ENCODE measurements at places on chromosomes 7 and 10.
A peak's percentile ranks its signal among the peaks of the same experiment; 100 is the strongest.

GRCh38 chr10:124450012-124450782, at the start of gene NKX1-2:
Gene NKX1-2 (minus strand): TSS chr10:124450035. CDS start chr10:124449943, 92 bp downstream.
- H3K4me3 ChIP-seq = no peak within 1 kb of the TSS
- H3K4me1 ChIP-seq = no peaks in the 10 kb centered on the region
- peaks cover 31% of the 10 kb centered on the region for H3K27me3 ChIP-seq
- no peak within 1 kb of the TSS for H3K27ac ChIP-seq

GRCh38 chr10:129498680-129499079, 31.6 kb downstream of the MGMT start:
- H3K27me3 ChIP-seq = no peaks in the 10 kb centered on the region
- peaks cover 17% of the 10 kb centered on the region for H3K4me1 ChIP-seq
- DNase-seq = no peak

DNA sequence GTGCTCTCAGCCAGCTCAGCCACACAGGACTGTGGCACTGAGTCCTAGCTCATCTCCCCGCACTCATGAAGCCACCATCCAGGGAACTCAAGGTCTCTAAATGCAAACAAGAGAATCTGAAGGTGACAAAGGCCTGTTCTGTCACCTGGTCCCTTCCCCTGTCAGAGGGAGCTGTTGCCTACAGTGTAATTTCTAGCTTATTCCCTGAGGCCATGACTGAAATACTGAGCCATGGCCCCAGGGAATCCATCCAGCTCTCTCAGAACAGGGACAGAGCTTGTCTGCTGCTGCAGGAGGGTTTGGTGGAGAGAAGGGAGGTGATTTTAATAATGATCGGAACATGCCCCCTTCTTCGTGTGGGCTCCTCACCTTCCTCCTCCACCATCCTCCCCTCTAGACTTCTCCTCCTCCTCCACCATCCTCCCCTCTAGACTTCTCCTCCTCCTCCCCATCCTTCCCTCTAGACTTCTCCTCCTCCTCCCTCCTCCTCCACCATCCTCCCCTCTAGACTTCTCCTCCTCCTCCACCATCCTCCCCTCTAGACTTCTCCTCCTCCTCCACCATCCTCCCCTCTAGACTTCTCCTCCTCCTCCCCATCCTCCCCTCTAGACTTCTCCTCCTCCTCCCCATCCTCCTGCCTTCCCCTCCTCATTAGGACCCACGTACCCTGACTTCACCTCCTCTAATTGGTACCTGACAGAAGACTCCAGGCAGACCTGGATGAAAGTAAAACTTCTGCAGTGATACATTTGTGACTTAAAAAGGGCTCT, 338.0 kb upstream of the MKI67 start:
- no peaks in the 10 kb centered on the region for H3K4me1 ChIP-seq
- no peak overlapping the region for H3K27ac ChIP-seq
- no peak overlapping the region for H3K4me3 ChIP-seq
- peak; percentile 6 for DNase-seq
- H3K27me3 ChIP-seq = no peaks in the 10 kb centered on the region

DNA sequence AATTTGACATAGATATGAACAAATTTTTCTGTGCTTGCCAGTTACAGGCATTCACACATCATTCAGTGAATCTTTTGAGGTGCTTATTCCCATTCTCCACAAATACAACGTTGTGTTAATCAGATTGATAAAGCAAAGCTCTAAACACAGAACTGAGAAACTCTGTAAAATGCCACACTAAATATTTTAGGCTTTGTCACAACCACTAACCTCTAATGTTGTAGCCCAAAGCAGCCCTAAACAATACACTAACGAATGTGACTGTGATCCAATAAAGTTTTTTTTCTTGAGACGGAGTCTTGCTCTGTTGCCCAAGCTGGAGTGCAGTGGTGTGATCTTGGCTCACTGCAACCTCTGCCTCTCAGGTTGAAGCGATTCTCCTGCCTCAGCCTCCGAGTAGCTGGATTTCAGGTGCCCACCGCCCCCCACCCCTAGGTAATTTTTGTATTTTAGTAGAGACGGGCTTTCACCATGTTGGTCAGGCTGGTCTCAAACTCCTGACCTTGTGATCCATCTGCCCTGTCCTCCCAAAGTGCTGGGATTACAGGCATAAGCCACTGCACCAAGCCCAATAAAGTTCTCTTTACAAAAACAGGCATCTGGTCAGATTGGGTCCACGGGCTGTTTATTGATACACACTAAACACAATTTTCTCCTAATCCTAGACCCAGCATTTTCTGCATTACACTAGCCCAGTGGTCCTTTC, 6.9 kb downstream of the CYCS start:
- no peak for DNase-seq
- H3K36me3 ChIP-seq = peaks cover 11% of the 10 kb centered on the region
- H3K4me3 ChIP-seq = peak overlapping the region; percentile 11

- DNase-seq = no peak
- no peaks in the 10 kb centered on the region for H3K36me3 ChIP-seq
- H3K4me3 ChIP-seq = no peak overlapping the region
- H3K27me3 ChIP-seq = peaks cover 49% of the 10 kb centered on the region
Observed at GRCh38 chr10:101136007-101136707, 5.1 kb downstream of the TLX1 start.

GRCh38 chr10:107214261-107214660, 49.8 kb upstream of the SORCS1 start:
- H3K27me3 ChIP-seq = peaks cover 5% of the 10 kb centered on the region
- H3K36me3 ChIP-seq = no peaks in the 10 kb centered on the region
- no peaks in the 10 kb centered on the region for H3K4me1 ChIP-seq
- no peak overlapping the region for H3K27ac ChIP-seq
- no peak overlapping the region for H3K4me3 ChIP-seq
- no peak for DNase-seq

GRCh38 chr10:6218692-6219493, 16.2 kb downstream of the PFKFB3 start:
- no peak for DNase-seq
- H3K27me3 ChIP-seq = no peaks in the 10 kb centered on the region
- no peaks in the 10 kb centered on the region for H3K4me1 ChIP-seq
- H3K36me3 ChIP-seq = peaks cover 43% of the 10 kb centered on the region
- H3K27ac ChIP-seq = no peak overlapping the region

DNA sequence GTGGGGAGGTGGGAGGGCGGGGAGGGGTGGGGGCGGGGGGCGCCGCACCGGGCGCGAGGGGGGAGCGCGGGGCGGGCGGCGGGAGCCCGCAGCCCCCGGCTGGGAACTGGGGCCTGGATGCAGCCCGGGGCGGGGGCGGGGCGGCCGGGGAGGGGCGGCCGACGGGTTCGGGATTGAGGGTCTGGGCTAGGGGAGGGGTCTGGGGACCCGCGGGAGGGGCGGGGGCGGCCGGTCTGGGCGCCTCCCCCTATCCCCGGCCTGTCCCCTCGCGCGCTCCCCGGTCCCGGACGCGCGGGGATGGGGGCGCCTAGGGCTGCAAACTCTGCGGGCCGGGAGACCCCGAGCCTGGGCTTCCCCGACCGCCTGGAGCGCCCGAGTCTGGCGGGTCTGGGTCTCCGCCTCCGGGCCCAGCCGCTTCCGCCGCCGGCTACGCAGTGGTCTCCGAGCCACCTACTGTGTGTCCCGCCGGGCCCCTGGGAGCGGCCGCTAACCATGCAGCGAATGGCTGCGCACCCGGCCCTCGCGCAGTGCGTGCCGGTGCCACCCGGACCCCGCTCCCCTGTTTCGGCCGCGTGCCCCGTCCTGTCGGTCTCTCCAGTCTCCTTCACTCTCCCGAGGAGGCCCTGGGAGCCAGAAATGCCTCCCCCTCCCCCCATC, 375 bp upstream of the FGF8 start:
- H3K27me3 ChIP-seq = peaks cover 30% of the 10 kb centered on the region
- DNase-seq = no peak
- no peak overlapping the region for H3K4me3 ChIP-seq
- no peak overlapping the region for H3K27ac ChIP-seq
- H3K4me1 ChIP-seq = peaks cover 27% of the 10 kb centered on the region
- no peaks in the 10 kb centered on the region for H3K36me3 ChIP-seq

GRCh38 chr7:96654630-96655188, 54.9 kb downstream of the SEM1 start:
- H3K4me3 ChIP-seq = no peak overlapping the region
- H3K27me3 ChIP-seq = no peaks in the 10 kb centered on the region
- H3K4me1 ChIP-seq = no peaks in the 10 kb centered on the region
- no peak for DNase-seq
- no peak overlapping the region for H3K27ac ChIP-seq

GRCh38 chr10:35644050-35644950, 2.2 kb upstream of the FZD8 start:
- H3K36me3 ChIP-seq = no peaks in the 10 kb centered on the region
- H3K4me1 ChIP-seq = peaks cover 27% of the 10 kb centered on the region
- H3K4me3 ChIP-seq = peak overlapping the region; percentile 91
- no peak for DNase-seq
- H3K27ac ChIP-seq = peak overlapping the region; percentile 2
- H3K27me3 ChIP-seq = peaks cover 2% of the 10 kb centered on the region

Data from immature natural killer cell (primary cell).